Activated CD8-positive, alpha-beta T cell treated with anti-CD3 and anti-CD28 coated beads, Interleukin-2, amount 10 ng/mL, durations not matched to agents 7 days and 5 days (primary cell): ENCODE measurements at places on chromosomes 1 and 21.

DNA sequence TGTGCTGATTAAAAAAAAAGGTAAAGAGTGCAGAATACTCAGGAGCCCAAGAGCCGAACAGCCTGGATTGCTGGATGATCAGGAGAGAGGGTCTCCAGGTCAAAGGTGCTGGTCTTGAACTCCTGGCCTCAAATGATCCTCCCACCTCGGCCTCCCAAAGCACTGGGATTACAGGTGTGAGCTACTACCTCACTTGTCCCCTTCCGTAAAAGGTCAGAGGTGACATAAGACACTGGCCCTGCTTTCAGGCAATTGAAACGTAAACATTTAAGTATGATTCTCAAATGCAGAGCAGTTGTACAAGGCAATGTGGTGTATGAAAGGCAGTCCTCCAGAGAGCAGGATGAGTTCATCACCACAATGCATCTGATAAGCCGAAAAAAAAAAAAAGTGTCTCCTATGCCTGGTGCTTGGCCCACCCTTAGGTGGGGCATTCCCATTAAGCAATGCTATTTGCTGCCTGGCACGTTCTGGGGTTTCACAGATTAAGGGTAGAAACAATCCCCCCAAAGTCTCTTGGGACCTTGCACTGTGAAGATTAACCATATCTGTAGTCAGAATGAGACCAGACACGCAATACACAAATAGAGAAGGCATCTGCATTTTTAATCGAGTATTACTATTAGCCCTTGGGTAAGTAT is 47.7 kb downstream of the PARP1 start:
- DNase-seq = no peak

GRCh38 chr1:22039594-22040285 is 12.8 kb upstream of the CDC42 start:
- peak; percentile 97 for DNase-seq

DNA sequence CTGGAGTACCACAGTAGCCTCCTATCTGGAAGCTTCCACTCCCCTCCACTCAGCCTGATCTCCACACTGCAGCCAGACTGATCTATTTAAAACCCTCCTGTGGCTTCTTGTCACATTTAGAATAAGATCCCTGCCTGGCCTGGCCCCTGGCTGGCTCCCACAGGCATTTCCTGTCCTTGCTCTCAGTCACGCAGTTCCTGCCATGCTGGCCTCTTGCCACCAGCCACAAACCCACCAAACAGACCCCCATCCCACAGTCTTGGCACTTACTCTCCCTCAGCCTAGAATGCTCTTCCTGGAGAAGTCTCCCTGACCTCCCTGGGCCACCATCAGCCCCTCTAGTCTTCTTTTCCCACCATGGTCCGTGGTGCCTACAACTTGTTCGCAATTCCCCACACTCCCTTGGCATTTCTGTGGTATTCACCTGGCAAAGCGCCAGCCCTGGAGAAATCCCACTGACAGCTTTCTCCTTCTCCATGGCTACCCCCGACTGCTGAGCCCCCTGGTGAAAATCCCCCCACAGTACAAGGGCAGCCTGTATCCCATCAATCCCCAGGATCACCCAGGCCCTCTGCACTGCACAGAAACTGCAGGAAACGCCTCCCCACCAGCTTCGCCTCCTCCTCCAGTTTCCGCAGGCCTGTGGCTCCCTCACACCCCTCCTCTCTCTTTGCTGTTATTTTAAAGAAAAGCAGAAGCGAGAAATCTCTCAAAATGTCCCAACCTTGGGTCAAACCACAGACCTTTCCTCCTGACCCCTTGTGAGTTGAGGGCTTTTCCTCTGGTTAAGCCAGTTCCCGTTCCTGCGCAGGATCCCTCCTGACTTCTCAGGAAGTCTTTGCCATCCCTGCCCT is 94.5 kb downstream of the SYT2 start:
- peak; percentile 52 for DNase-seq

DNA sequence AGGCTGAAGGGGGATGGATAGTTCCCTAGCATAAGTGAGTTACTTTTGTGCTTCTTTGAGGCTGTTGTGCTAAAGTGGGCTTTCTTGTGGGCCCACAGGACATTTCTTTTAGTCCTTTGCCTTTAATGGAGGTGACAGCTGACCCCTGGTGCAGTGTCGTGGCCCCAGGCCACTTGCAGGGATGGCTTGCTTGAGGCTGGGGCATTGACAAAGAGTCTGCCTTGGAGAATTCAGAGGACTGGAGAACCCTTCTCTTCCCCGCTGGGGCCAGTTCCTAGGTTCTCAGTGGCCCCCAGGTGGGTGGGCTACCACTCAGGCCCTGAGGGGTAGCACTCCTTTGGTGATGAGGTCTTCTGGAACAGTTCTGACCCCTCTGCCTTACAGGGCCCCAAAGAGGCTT is 12.8 kb downstream of the ABCG1 start:
- DNase-seq = no peak

- DNase-seq = no peak
Measured at GRCh38 chr21:37039411-37040075, 33.0 kb downstream of the RIPPLY3 start.

DNA sequence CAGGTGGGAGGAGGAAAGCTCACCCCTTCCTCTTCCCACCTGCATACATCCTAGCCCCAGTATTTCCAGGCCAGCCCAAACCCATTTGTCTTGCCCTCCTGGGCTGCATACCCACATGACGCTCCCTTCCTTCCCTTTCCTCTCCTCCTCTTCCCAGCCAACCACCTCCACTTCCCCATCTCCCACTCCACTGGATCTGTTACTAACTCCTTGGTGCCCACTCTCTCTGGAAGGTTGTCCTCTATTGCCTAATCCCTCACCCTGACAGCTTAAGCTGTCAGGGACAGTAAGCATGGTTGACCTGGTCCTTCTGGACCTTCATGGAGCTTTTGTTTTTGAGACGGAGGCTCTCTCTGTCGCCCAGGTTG is 23.0 kb upstream of the SYNC start:
- no peak for DNase-seq

- no peak for DNase-seq
Measured at GRCh38 chr1:11977625-11978024, 2.6 kb upstream of the MFN2 start.
